Activated CD8-positive, alpha-beta memory T cell treated with anti-CD3 and anti-CD28 coated beads for 24 hours (primary cell): ENCODE measurements at places on chromosomes 2 and 18.

DNA sequence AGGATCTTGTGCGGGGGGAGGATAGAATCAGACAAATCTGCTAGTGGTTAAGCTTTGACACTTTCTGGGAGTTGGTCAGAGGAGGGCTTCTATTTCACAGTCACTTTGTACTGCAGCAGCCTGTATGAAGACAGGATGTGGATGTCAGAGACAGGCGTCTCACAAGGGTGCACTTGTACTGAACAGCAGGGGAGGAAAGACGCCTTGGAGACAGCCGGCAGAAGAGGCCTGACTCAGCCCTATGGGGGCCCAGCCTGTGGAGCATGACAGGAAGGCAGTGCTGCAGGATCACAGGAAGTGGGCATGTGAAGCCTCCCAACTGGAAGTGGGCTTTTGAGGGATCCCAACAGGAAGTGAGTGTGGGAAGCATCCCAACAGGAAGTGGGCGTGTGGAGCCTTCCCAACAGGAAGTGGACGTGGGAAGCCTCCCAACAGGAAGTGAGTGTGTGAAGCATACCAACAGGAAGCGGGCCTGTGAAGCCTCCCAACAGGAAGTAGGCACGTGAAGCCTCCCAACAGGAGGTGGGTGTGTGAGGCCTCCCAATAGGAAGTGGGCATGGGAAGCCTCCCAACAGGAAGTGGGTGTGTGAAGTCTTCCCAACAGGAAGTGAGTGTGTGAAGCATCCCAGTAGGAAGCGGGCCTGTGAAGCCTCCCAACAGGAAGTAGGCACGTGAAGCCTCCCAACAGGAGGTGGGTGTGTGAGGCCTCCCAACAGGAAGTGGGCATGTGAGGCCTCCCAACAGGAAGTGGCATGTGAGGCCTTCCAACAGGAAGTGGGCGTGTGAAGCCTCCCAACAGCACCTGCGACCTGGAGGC is 212.3 kb downstream of the SNTG2 start:
- DNase-seq, result peak; percentile 77

DNA sequence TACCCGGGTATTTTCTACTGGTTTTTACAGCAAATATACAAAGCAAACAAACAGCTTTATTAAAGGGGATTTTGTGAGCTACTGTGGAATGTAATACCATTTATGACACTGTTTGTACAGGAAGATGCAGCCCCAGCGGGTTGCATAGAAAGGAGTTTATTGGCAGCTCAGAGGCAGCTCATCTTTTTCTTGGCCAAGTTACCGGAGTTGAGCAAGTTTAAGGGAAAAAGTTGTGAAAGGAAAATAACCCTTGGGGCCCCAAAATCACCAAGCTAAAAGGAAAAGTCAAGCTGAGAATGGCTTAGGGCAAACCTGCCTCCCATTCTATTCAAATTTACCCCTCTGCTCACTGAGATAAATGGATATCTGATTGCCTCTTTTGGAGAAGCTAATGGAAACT is 60.8 kb downstream of the MOB4 start:
- no peak for DNase-seq

DNA sequence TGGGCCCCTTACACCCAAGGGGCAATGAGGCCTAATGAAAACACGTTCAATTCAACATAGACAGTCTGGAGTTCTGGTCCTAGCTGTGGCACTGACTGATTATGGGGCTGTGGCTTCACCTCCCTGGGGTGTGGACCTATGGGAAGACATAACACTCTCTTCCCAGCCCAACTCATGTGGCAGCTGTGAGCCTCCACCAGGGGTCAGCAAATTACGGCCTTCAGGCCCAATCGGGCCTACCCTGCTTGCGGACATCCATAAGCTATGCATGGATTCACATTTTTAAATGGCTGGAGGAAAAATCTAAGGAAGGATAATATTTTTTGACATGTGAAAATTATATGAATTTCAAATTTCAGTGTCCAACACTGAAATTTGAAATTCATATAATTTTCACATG is 101.3 kb downstream of the LOXHD1 start:
- no peak for DNase-seq

DNA sequence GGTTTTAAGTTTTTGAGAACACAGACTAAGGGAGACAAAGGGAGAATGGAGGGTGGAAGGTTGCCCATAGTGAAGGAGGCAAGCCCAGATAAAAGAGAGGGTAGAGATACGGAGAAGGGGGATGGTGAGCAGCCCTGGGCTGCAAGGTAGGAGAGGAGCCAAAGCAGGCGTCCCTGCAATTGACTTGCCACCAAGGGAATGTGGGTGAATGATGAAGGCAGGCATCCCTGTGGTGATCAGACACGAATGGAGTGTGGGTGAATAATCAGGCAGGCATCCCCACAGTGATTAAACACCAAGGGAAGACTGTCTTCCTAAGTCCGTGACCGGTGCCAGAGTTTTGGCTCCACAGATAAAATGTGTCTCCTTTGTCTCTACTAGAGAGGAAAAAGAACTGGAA is 16.5 kb upstream of the ALPK2 start:
- no peak for DNase-seq

DNA sequence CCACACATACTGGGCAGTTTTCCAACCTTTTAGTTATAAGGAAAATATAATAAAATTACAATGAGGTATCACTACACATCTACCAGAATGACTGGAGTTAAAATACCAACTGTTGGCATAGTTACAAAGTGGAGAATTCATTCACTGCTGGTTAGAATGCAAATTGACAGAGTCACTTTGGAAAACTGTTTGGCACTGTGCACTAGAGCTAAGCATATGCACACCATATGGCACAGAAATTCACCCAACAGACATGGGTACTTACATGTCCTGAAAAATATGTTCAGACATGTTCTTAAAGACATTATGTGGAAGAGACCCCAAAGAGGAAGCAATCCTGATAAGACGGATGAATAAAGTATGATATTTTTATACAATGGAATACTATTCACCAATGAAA is 686.1 kb upstream of the RAB6C start:
- DNase-seq, result no peak

DNA sequence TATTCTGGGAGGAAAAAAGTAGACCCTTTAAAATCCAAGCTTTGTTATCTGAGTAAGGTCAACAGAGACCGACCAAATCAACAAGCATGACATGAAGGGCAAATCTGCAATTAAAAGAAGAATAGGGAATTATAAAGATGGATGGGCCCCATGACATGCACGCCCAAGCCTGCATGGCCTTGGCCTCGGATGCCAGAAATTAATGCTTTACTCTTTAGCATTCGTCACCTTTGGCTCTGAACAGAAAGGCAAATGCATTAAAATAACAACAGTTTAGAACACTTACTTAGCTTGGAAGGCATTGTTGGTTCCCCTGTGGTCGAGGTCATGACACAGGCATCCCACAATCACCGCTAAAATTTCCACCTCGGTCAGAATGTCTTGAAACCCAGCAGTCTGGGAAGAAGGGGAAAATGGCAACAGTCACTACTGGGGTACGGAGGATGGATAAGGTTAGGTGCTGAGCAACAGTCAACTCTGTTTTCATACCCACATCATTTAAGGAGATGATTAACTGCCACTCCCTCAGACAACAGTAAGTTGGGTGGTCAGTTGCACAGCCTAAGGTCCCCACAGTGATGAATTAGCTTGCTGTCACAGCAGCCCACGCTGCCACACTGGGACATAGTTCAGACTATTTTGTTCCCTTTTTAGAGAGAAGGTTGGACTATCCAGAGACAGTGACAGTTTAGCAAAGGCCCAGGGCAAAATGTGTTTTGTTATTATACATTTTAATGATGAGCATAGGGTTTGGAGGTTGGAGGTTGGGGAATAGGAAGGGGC is 319.1 kb downstream of the AGPS start:
- no peak for DNase-seq

GRCh38 chr18:12293831-12294230 is 14.2 kb upstream of the TUBB6 start:
- no peak for DNase-seq
